ENCODE measurements at places on chromosomes 4 and X. TPM values are rescaled to one million over a fixed set of nuclear protein-coding genes. Genes with fewer than 3 reads are reported as not detected.

Gene ZNF275
- total RNA-seq = 8.1 TPM

Gene MAGEA1
- total RNA-seq = not detected

Gene NKRF
- total RNA-seq = 11.7 TPM

Gene ITIH6
- not detected for total RNA-seq

Gene NRK
- 16.9 TPM for total RNA-seq

Gene FAM47A
- not detected for total RNA-seq

Gene MRFAP1L1
- total RNA-seq = 52.2 TPM

Gene ZNF81
- 5.0 TPM for total RNA-seq

Gene MAGEA2B
- total RNA-seq = not detected

Gene FAM114A1
- 215 TPM for total RNA-seq

Gene CT45A3
- not detected for total RNA-seq

Gene UCP1
- total RNA-seq = not detected

Gene MSANTD1
- 0.48 TPM for total RNA-seq

Gene GUCY2F
- not detected for total RNA-seq

Gene FRMPD3
- not detected for total RNA-seq

Gene ASB12
- not detected for total RNA-seq

Gene SSX2
- not detected for total RNA-seq

Gene STOX2
- total RNA-seq = 14.1 TPM

Gene TENM3
- total RNA-seq = 24.7 TPM

Gene ZFP92
- 0.39 TPM for total RNA-seq

Gene FAT1
- total RNA-seq = 219 TPM

Gene ARAP2
- under 0.01 TPM for total RNA-seq

Gene HSFX1
- total RNA-seq = 0.88 TPM

Gene RHOH
- under 0.01 TPM for total RNA-seq

Gene FGF2
- 24.0 TPM for total RNA-seq

Gene AFP
- total RNA-seq = not detected

Gene VCX3B
- not detected for total RNA-seq

Gene UBL4A
- 42.8 TPM for total RNA-seq

Gene TMEM35A
- 22.0 TPM for total RNA-seq

Gene GYPA
- not detected for total RNA-seq

Gene TIMM8A
- 7.0 TPM for total RNA-seq

Gene UGT2B17
- not detected for total RNA-seq

Gene CXCL3
- total RNA-seq = 66.3 TPM

Gene TLR2
- 0.08 TPM for total RNA-seq
